ENCODE measurements at places on chromosomes 3 and 15.

DNA sequence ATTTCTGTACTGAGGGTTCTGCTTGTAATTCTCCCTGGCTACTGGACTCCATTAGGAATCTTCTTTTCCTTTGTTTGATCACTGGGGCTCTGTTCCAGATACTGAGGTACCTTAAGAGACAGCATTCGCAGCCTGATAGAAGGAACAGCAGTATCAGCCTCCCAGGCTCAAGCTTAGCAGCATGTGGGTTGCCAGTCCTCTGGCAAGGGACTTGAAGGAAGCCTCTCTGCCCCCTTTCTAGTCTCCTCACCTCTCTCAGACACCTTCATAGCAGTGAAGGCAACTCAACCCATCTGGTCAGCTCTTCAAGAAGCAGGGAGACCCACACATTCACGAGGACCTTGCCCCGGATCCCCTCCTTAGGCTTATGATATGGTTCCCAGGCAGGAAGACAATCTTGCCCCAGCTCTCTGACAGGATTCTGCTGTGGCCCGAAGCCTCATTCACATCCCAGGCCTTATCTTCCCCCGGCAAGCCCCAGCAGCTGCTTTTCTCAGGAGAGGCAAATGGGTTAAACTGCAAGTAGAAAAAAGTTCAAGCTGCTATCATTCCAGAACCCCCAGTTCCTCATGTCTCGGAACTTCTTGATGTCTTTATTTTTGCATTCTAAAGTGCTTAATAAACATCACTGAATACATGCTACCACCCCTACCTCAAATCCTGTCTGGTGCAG is 153.1 kb downstream of the LIPC start:
- DNase-seq, result no peak

GRCh38 chr15:92091155-92091734 is 237.7 kb downstream of the SLCO3A1 start:
- no peak for DNase-seq

DNA sequence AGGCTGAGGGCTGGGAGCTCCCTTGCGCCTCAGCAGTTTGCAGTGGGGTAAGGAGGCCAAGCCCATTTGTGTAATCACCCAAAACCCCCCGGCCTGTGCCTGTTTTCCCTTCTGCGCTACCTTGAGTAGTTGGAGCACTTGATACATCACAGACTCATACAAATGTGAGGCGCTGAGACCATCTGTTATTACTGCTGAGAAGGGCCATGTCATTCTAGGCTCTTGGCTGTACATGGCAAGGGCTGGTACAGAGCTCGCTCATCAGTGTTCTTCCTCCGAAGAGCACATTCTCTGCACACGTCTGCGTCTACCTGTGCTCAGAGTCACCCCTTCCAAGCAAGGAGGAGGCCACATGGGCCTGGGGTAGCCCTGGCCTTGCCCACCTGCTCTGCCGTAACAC is 9.3 kb downstream of the PLA2G4B start:
- DNase-seq, result no peak

GRCh38 chr15:80769829-80770705 is 9.1 kb upstream of the CEMIP start:
- DNase-seq, result no peak

DNA sequence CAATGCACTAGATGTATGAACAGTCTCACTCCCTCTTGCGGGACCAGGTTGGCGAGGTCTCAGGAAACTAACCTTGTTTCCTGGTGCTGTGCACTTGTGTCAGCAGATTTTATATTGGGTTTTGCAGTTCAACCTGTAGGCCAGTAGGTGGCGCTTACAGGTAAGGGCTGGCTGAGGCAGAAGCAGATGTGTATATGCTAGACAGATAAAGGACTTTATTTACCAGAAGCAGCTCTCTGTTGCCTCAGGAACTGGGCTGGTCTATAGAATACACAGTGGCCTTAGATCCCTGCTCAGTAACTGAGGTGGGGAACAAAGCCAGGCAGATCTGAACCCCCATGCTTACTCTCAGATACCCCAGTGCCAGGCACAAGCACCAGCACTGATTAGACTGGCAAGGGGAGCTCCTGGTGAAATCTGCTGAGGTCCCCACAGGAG is 296.8 kb downstream of the DOCK3 start:
- peak; percentile 25 for DNase-seq

GRCh38 chr3:158821847-158822246 is 20.0 kb downstream of the MFSD1 start:
- no peak for DNase-seq

DNA sequence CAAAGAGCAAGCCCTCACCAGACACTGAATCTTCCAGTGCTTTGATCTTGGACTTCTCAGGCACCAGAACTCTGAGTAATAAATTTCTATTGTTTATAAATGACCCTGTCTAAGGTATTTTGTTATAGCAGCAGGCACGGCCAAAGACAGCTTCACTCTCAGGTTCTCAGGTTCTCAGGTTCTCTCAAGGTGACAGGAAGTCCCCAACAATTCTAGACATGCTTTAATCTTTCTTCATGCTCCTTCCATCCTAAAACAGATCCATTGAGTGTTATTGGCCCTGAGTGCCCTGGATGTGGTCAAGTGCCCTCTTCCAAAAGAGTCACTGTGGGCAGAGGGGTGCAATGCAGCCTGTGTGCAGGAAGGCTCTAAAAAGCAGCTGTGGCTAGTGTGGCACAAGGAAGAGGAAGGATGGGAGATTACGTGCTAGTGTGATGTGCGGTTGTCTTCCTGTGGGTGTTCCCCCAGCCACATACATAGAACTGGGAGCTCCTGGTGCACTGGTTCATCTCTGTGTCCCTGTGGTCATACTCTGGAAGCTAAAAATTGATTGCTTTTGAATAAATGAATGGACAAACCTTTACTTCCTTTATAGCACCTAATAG is 11.0 kb upstream of the RAB7A start:
- no peak for DNase-seq

GRCh38 chr3:60095516-60095915 is 1045.7 kb upstream of the CFAP20DC start:
- DNase-seq, result no peak

GRCh38 chr3:45817831-45818522 is 21.6 kb upstream of the SLC6A20 start:
- no peak for DNase-seq

- no peak for DNase-seq
These were observed 116.8 kb downstream of the AKAP13 start for GRCh38 chr15:85497172-85497569.

DNA sequence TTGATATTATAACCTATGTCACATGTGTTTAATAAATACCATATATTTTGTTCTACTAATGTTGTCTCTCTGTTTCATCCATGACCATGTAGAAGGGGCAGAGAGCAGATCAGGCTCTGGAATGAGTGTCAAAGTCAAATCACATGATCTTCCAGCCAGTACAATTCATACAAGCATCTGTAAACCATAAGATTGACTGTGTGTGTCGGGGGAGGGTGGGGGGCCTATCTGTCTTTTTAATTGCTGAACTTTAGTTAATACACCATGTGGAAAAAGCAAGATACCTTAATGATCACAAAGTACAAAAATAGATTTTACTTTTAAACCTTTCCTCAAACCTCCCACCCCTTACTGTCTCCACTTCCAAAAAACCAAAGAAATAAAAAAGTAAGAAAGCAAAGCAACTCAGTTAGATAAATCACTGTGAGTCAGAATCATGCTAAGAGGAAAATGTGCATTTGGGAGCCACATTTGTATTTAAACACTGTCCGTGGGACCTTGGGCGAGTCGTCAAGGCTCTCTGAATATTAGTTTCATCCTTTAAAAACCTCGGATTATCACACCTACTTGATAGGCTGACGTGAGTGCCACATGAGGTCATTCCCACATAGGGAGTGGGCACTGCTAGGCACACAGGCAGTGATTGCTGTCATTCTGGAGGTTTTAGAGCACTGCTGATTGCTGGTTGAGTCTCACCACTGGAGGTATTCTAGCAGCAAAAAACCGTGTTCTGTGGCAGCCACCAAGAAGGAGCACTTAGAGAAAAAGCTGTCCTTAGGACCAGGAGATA is 21.0 kb upstream of the POLR2M start:
- DNase-seq, result no peak

DNA sequence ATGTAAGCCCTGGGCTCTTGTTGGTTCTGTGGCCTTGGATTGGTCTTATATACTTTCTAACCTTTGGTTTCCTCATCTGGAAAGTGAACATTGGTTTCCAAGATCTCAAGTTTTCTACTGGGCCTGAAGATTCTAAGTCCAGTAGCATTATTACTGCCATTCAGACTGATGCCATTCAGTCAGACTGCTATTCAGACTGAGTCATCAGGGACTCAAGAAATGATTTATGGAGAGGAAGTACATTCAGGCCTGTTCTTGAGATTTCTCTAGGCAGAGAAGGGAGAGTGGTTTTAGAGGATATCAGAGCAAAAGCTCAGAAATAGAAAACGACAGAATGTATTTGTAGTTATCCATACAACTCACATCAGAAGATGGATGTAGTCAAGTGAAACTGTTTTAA is 557.2 kb downstream of the NR2F2 start:
- no peak for DNase-seq

- no peak for DNase-seq
These were observed 13.9 kb downstream of the BOC start for GRCh38 chr3:113225286-113225685.

DNA sequence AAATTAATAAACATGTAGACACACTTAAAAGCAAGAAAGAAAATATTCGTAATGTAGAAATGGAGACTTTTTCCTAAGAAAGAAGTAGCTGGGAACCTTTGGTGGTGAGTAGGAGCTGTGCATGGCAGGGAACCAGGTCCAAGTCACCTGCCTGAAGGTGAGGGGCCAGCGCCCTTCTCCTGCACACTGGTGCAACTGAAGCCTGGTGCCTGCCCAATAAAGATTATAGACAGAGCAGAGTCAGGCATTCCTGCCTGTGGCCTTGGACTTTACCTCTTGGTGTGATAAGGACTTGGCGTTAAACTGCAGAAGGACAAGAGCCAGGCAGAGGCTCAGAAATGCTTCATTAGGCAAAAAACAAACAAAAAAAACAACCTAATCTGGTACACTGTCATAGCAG is 14.2 kb downstream of the CFAP91 start:
- DNase-seq, result no peak

- DNase-seq, result no peak
These were observed 854.1 kb downstream of the NAALADL2 start for GRCh38 chr3:175713268-175713667.

- DNase-seq, result no peak
These were observed 182.7 kb downstream of the CNTN6 start for GRCh38 chr3:1275495-1275894.

- no peak for DNase-seq
These were observed 27.3 kb upstream of the TRAK1 start for GRCh38 chr3:42063888-42064287.

GRCh38 chr3:128746881-128747280 is 20.9 kb downstream of the RAB7A start:
- no peak for DNase-seq

DNA sequence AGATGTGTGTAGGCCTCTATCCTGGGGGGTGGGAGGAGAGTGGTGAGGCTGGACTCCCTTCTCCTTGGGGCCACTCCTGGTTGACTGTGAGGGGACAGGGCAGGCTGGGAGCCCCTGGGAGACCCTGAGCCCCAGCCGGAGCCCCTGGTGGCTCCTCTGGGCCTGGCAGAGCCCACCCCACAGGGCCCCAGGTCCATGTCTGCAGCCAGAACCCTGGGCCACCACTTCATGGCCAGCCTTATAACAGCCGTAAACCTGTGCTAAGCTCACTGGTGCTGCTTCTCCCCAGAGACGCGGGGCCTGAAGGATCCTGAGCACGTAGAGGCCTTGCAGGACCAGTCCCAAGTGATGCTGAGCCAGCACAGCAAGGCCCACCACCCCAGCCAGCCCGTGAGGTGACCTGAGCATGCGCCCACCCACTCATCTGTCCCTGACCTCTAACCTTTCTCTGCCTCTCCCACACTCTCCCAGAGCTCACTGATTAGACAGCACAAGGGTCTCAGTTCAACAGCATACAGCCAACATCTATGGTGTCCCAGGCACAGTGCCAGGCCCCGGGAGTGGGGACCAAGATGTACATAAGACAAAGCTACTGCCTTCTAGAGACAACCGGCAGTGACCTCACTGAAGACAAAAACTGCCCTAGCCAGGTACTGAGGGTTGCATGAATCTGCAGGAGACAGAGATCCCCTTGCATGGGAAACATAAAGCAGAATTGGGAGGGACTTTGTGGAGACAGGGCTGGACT is 3.5 kb downstream of the NR2E3 start:
- no peak for DNase-seq

GRCh38 chr3:82474711-82475110 is 713.3 kb upstream of the GBE1 start:
- DNase-seq, result no peak

GRCh38 chr15:77993374-77993911 is 84.1 kb downstream of the TBC1D2B start:
- DNase-seq, result no peak

DNA sequence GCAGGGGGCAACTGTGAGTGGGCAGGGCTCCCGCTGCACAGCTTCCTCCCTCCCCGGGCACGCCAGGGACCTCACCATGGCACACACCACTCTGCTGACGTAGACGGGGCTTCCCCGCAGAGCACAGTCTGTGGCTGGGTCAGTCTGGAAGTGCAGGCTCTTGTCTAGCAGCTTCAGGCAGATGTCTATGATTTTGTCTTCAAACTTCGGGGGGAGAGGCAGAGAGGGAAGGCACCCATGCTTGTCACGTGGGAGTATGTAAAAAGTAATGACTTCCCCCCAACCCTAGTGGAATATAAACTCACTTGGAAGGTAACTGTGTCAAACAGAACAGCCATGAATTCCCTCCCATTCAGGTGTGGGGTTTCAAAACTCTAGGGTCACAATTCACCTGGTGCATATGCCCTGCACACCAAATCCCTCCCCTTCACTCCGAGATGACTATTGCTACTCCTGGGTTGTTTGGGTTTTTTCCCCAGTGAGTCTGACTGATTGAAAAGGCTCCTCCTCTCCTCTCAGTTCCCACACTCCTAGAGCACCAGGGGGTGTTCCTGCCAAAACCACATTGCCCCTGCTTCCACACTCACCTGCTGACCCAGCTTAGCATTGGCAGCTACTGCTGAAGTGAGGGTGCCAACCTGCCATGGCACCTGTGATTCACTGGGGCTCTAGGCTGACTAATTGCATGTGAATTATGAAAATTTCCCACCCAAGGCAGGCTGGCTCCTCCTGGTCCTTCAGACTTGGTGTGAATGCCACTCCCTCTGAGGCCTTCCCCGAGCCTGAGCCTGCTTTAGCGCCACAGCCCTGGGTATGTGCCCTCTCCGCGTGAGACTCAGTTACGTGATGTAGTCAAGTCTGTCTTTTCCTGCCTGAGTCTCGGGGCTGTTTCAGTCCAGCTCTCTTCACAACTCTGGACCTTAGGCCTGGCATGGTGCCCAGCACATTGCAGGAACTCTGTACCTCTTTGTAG is 13.0 kb downstream of the TGM5 start:
- DNase-seq, result no peak

GRCh38 chr15:63082366-63082765 is 39.3 kb upstream of the LACTB start:
- no peak for DNase-seq

- DNase-seq, result no peak
These were observed 2.9 kb downstream of the PIAS1 start for GRCh38 chr15:68057034-68057433.

DNA sequence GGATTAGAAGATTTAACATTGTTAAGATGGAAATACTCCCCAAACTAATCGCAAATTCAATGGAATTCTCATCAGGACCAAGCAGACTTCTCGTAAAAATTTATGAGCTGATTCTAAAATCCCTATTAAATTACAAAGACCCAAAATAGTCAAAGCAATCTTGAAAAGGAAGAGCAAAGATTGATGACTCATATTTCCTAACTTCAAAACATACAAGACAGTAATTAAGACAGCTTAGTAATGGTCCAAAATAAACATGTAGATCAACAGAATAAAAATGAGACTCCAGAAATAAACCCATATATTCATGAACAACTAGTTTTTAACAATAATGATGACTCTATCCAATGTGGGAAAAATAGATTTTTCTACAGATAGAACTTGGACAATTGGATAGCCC is 148.7 kb downstream of the SI start:
- no peak for DNase-seq
